ENCODE measurements at places on chromosomes 4 and X.

DNA sequence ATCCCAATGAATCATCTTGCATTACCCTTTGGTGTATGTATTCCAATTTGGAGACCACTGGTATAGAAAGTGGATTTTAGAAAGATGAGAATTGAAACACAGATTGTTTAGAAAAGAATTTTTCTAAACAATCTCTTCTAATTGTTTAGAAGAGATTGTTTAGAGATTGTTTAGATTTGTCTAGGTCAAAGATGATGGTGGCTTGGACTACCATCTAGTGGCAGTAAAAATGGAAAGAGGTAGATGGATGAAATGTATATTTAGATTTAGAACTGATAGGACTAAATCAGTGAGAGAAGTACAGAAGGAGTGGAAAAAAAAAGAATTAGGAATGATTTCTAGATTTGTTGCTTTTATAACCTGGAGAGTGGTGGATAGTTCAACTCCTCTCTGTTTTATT, 70.6 kb downstream of the ARSJ start:
- DNase-seq: no peak

- no peak for DNase-seq
These were observed 11.9 kb downstream of the REPS2 start for GRCh38 chrX:16958356-16958755.

DNA sequence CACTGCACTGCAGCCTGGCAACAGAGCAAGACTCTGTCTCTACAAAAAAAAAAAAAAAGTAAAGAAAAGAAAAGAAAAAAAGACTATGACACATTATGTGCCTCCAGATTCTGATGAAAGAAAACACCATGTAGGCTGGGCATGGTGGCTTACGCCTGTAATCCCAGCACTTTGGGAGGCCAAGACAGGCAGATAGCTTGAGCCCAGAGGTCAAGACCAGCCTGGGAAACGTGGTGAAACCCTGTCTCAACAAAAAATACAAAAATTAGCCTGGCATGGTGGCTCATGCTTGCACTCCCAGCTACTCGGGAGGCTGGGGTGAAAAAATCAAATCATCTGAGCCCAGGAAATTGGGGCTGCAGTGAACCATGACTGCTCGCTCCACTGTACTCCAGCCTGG, 19.4 kb downstream of the THOC2 start:
- DNase-seq: no peak

- DNase-seq: no peak
These were observed 16.3 kb downstream of the VSIG4 start for GRCh38 chrX:66023385-66024091.

DNA sequence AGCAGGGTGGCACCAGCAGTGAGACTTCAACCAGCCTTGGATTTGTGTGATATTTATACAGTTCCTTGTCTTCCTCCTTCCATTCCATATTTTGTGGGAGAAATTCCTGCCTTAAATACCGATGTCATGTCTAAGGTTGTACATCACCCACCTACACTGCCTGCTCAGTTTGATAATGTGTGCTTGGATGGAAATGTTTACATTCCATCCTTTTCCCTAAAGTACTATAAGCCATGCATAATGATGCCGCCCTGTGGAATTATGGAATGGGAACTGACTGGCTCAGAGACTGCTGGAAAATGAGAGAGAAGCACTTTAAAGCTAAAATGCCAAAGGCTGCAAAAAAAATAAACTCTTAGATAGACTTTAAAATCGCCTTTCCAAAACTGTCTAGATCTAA, 11.3 kb upstream of the GLUD2 start:
- no peak for DNase-seq

DNA sequence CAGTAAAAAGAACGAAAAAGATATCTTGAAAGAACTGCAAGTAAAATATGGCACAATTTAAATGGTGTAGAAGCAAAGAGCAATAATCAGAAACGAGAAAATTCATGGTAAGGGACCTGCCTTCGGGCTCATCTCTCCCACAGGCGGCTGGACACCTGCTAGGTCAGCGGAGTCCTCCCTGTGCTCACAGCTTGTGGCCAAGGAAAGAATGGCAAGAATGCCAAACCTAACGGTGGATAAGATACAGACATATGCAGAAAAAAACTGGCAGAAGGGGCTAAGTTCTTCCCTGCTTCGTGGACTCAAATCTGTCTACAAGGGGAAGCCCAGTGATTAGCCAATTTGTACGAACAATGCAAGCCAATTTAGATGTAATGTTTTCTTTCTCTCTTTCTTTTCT, 152.1 kb upstream of the VCX start:
- no peak for DNase-seq

DNA sequence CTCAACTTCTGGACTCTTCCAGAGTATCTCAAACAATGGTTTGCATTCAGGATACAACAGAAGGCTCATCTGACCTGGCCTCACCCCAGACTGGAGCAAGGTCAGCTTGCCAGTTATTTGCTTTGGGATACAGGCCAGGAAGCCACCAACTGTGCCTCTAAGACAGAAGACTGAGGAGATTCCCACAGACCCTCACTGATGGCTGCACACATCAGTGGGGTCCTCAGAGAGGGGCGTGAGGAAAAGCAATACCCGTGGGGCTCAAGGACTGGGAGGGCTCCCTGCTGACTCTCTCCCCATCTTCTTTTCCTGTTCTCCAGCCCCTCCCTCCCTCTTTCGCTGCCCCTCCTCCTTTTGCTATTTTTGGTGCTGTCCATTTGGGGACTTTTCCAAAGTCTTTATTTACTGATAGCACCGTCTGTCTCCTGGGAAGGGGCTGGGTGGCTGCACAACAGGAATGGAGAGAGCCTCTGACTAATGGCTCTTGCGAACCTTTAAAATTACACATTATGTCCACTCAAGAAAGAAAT, 23.2 kb downstream of the RELL1 start:
- DNase-seq: no peak

DNA sequence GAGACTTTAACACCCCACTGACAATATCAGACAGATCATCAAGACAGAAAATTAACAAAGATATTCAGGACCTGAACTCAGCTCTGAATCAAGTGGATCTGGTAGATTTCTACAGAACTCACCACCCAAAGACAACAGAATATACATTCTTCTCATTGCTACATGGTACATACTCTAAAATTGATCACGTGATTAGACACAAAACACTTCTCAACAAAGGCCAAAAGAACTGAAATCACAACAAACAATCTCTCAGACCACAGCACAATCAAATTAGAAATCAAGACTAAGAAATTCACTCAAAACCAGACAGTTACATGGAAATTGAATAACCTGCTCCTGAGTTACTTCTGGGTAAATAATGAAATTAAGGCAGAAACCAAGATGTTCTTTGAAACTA, 49.6 kb downstream of the DACH2 start:
- DNase-seq: no peak

GRCh38 chrX:100264200-100264599, 145.9 kb downstream of the PCDH19 start:
- DNase-seq: no peak

GRCh38 chr4:53012738-53013137, 150.6 kb downstream of the RASL11B start:
- no peak for DNase-seq

DNA sequence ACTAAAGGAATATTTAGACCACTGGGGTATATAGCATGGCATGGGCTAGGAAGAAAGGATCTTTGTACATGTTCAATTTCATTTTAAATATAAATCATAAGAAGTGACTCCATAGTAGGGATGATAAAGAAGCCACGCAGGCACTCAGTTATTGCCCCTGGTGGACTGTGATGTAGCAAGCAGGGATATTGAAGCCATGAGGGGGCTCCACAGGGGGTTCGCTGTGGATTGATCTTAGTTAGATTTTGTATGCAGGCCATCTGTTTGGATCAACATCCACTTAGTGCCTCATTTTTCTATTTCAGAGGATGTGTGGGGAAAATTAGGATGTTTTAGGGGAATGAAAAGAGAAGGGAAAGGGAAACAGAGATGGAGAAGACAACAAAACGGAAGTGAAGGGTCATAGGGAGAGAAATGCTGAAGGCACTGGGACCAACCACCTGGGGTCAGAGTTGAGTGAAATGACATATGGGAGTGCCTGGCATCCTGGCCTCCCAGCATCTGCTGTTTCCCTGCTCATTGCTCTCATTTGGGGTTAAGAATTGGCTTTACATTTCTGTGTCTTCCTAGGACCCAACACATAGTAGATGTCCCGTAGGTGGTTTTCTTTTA, 11.2 kb upstream of the FREM3 start:
- DNase-seq: no peak

DNA sequence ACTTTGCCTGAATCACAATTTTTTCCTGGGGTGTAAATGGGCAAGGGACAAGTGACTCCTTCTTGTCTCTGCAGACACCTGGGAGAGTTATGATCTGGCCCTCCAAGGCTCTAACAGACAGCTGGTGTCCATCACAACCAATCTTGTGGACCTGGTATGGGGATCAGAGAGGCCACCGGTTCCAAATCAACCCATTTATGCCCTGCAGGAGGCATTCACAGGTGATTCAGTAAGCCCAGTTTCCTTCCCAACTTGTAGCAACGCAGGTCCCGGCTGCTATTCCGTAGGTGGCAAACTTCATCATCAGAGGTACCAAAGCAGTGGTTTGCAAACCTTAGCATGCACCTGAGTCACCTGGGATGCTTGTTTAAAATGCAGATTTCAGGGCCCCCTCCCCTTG, 8.8 kb downstream of the XPNPEP2 start:
- no peak for DNase-seq

DNA sequence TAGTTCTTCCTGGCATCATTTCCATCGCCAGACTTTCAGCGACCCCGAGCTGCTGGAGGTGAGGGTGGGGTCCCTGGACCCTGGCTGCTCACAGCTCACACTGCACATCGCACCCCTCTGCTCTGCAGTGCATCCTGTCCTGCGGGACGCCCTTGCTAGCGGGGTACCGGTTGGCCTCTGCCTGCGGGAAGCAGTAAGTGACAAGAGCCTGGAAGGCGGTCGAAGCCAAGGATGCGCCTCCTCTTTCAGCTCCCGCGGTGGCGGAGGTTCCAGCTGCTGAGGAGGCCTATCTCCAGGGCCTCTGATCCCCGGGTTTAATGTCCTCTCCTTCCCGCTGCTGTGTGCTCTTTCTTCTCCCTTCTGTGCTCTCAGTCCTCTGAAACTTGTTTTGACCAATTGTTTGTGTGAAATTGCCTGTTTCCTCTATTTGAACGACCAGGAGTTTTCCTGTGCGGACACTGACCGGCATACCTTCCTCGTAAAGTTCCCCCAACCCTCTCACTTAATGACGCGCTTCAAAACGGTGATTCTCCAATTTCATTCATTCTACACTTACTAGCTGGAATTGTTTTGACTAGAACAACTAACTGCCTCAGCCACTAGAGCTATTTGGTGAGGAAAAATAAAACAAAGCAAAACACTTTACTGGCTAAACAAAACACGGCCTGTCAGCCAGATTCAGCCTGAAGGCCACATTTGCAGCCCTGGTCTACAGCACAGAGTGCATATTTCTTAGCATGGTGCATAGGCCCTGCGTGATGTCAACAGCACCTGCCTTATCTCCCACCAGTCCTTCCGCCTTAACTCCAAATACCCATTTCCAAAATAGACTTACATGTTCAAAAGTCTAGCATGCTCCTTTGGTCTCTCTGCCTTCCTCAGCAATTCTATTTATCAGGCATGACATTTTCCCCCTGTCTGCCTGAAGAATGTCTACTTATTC, 28.0 kb downstream of the MGAT4D start:
- no peak for DNase-seq

DNA sequence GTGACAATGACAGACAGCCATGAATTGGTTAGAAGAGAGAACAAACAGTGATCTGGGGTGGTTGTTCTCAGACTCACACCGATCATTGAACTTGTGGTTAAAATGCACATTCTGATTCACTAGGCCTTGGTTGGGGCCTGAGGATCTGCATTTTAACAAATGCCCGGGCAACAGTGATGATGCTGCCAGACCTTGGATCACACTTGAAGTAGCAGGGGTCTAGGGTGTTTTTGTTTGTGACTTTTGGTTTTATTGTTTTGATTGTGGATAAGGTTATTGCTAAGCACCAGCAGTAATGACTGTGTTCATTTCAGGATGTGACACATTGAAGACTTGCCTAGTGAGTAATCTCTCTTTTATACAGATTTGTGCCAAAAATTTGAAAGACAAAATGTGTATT, 36.5 kb downstream of the TXLNG start:
- DNase-seq: no peak

DNA sequence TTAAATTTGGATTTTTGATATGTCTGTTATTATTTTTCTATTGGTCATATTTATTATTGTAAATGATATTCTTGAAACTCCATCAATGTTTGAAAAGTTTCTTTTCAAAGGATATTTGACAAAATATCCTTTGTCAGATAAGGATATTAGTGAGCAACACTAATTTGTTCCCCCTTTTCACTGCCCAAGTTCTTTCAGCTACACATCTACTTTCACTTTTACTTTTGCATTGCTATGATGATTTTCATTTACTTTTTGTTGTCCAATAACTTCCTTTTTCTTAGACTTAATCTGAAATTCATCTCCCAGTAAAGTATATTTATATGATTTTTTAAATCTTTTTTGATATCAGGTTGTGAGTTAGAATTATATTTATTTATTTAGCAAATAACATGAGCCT, 542.3 kb upstream of the ADGRL3 start:
- DNase-seq: no peak

- DNase-seq: no peak
These were observed 4.6 kb upstream of the KANTR start for GRCh38 chrX:53089224-53089842.

- no peak for DNase-seq
These were observed 141.2 kb downstream of the PDGFC start for GRCh38 chr4:156830351-156830750.

DNA sequence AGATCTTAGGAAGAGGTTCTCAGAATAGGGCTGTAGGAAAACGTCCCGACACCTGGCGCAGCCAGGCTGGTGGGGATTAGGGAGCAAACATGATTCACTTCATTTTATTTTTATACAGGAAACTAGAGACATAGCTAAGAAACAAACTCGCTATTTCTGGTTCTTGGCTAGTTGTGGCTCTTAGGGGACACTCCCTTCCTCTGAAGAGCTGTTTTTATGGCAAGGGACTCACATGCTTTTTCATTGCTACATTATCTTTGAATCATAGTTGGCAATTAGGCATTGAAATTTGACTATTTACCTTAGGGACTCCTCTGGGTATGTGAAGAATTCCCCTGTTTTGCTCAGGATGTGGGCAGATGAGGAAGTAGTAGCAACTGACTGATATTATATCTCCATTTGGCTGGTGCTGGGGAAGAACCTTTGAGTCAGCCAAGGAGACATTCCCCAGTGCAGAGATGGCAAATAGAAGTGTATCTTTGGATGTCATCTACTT, 174.5 kb downstream of the SMIM20 start:
- DNase-seq: no peak

All from cortex of kidney (tissue), 1 donor.